ENCODE measurements at places on chromosomes 2 and 18.

DNA sequence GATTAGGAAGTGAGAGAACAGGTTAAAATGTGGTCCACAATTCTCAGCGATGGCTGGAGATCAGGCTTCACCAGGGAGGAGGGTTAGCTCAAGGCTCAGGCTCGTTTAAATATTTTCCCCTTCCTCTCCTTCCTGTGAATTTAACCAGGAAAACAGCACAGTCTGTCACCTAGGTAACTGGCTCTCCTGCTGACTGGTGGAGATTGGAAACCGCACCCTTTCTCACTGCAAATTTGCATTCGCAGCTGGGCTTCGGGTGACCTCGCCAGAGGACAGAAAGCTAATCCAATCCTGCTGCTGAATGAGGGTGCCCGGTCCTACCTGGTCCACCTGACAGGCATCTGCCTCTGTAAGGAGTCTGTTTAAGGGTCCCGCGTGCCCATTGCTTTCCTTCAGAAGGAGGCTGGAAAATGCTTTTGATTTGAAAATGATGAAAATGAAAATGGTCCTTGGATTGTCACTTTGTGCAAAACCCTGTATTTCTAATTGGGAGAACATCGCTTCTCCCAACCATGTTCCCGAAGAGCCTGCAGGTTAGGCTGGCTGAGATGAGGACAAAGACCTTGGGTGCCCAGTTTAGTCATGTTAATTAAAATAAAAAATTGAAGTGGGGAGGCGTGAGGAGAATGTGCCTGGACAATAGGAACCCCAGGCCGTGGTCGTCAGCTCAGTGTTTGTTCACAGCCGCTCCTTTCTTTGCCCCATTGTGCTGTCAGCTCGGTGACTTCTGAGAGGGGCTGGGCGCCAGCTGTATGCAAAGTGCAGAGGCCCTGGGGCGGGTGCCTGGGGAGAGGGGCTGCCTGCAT is 43.4 kb upstream of the MTCL1 start:
- DNase-seq: no peak

DNA sequence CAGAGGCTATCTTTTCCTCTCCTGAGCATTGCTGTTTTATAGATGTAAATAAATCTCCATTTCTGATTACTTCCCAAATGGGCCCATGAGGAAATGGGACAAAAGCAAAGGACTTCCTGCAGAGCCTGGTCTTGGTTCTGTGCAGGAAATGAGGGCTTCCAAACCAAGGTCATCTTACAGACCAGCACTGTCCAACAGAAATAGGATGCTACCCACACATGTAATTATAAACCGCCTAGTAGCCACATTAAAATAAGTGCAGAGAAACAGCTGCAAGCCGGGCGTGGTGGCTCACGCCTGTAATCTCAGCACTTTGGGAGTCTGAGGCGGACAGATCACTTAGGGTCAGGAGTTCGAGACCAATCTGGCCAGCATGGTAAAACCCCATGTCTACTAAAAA is 6.2 kb downstream of the TTL start:
- DNase-seq: no peak

DNA sequence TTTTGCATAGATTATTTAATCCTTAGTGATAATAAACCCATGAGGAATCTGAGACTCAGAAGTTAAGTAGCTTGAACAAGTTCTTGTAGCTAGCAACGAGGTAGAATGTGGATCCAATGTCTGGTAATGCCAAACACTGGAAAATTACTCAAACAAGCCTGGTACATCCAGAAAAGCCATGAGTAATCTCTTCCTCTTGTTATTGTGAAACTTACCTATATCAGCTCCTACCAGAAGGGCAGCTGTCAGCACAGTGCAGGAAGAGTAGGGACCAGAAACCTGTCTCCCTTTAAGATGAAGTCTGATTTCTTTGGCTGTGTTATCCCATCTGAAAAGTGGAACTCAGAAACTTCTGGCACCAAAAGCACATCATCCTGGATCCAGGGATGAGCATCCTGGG is 7.7 kb upstream of the SERPINB8 start:
- no peak for DNase-seq

GRCh38 chr2:157732596-157732995 is 103.9 kb upstream of the ACVR1C start:
- no peak for DNase-seq

DNA sequence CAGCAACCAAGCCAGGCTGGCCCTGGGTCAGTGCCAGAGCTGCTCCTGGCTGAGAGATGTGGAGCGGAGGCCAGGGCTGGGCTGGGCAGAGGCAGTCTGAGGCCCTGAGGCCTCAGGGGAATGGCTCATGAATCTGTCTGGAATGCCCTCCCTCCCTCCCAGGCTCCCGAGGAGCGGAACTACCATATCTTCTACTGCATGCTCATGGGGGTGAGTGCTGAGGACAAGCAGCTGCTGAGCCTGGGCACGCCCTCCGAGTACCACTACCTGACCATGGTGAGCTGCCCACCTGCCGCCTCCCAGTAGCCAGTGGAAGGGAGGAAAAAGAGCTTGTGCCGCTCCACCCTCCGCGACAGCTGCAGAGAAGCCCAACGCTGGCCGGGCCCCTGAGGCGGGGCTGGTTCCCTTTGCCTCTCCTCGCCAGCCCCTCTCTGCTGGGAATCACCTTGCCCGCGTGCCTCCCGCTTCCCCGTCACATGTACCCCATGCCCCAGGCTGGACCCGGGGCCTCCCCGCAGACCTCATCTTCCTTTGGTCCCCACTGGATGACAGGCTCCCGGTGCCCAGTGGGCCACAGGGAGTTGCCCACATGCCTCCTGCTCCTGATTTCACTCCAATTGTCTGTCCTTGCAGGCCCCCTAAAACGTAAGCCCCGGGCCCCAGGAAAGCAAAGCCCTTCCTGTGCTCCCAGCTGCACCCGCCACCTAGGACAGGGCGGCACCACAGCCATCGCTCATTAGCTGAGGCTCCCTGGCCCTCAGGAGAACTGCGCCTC is 41.1 kb downstream of the MYO7B start:
- no peak for DNase-seq

DNA sequence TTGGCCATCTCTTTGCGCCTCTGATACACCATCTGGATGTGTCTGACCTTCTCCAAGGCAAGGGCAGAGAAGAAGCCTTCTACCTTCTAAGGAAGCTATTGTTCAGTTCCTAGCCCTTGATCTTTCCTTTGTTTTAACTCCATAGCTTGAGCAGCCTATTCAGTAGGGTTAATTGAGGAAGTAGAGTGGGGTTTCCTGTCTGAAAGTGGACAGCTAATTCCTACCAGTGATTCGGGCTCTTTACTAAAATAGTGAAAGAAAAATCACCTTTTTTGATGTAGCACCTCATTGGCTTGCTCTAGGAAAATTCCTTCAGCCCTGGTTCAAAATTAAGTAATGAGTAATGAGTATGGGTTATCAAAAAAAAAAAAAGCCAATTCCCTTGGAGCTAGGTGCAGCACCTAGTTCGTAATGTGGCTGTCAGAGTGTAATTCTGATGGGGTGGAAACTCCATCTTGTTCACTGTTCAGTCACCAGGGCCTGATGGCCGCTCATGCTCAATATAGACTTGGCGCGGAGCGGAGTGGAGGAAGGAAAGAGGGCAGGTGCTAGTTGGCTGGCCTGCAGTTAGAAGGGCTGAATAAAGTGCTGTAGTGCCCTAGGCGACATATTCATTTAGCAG is 2.9 kb upstream of the MGAT5 start:
- no peak for DNase-seq

GRCh38 chr2:158931572-158931971 is 36.9 kb upstream of the TANC1 start:
- no peak for DNase-seq

DNA sequence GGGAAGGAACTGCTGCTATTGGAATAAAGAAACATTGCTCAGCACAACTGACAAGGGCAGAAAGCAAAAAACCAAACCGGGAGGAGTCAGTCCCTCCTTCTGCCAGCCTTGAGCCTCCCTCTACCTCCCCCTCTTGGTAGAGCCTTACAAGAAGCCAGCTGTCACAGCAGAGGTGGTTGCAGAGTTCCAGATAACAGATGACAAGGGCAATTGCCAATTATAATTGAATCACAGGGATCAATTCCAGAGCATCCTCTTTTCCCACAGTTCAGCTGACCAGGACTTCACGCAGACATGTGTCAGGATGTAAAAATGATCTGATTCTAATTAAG is 548.2 kb upstream of the LRRTM1 start:
- no peak for DNase-seq

- no peak for DNase-seq
Observed at GRCh38 chr2:19046986-19047780, 311.2 kb downstream of the OSR1 start.

- DNase-seq: no peak
Observed at GRCh38 chr2:23002234-23002633, 382.7 kb upstream of the KLHL29 start.

- no peak for DNase-seq
Observed at GRCh38 chr2:136028001-136028400, 42.6 kb upstream of the DARS1 start.

DNA sequence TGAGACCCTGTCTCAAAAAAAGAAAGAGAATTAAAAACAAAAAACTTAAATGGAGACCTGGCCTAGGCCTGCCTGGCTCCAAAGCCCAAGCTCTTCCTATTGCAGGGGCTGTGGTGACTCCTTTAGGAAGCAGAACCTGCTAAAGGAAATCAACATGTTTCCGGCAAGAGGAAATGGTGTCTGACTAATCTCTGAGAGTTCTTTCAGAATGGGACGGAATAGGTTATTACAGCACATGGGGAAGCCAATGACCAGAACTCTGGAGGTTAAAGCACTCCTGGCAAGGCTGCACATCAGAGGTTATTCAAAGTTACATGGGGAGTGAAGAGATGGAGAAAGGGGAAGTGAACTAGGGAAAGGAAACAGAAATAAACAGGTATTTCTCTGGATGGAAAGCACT is 21.4 kb downstream of the KIF3C start:
- no peak for DNase-seq

DNA sequence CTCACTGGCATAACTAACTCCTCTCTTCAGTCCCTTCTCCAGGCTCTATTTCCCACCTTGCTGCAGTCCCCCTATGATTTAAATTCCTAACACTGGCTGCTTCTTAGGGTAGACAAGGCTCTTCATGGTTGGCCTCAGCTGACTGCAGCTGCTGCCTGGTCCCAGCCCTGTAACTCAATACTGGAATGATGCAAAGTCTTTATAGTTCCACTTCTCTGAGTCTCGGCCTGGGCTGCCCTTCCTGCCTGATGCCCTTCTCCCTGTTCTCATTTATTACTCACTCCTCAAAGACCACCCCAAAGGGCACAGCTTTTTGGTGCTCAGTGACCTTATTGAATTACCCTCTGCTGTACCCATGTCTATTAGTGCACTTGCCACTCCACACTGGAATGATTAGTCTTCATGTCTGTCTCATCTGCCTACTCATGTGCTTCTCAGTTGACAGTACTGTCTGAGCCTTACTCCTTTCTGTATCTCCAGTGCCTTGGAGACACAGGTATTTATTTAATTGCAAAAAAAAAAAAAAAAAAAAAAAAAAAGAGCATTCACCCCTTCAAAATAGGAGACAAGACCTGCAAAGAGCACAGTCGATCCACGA is 199.4 kb upstream of the REV1 start:
- no peak for DNase-seq

DNA sequence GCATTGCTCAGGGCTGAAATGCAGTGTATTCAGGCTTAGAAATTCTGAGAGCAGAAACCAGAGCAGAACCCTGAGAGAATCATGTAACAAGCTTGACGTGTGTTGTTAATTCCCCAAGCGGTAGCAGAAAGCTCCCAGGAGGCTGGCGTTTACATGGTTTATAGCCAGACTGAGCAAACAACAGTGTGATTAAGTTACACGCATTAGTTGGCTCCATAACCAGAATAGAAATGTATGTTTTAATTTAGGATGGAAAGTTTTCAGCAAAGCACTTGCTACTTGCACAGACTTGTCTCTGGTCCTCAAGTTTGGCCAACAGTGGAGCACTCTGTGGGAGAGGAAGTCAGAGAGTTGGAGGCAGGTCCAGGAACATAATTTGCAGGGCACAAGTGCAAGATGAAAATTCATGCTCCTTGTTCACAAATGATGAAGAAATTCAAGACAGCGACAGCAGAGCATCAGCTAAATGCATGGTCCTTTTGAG is 69.3 kb downstream of the MAPK4 start:
- no peak for DNase-seq

- DNase-seq: no peak
Observed at GRCh38 chr18:12726774-12727550, 24.1 kb downstream of the PSMG2 start.

DNA sequence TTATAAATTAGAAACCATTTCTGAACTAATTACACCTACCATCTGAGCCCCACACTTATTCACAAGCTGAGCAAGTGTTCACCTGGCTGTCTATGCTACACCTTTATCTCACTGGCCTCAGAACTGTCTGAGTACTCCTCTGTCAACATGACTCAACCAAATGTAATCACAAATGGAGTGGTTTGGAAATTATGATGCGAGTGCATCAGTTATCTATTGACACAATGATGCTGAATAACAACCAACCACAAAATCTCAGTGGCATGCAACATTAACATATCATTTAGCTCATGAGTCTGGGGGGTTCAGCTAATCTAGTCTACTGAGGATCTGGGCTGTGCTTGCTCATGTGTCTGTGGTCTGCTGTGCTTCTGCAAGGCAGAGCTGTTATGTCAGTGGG is 184.2 kb upstream of the NXPH2 start:
- DNase-seq: no peak

DNA sequence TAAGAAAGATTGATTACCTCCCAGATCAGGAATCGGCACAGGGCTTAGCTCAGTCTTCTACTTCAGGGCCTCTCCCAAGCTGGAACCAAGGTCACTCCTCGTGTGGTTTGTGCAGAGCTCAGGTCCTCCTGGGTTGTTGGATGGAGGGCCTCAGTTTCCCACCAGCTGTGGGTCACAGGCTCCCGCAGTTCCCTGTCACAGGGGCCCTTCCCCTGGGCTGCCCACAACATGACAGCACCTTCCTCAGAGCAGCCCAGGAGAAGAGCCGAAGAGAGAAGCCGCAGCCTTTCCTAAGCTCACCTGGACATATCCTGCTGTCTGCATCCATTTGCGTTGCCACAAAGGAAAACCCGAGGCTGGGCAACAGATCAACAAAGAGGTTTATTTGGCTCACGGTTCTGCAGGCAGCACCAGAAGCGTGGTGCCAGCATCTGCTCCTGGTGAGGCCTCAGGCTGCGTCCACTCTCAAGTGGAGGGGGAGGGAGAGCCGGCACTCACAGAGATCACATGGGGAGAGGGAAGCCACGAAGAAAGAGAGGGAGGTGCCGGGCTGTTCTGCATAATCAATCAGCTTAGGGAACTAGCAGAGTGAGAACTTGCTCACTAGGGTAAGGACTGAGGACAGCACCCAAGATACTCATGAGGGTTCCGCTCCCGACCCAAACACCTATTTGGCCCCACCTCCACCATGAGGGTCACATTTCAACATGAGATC is 13.0 kb upstream of the ALLC start:
- DNase-seq: no peak

DNA sequence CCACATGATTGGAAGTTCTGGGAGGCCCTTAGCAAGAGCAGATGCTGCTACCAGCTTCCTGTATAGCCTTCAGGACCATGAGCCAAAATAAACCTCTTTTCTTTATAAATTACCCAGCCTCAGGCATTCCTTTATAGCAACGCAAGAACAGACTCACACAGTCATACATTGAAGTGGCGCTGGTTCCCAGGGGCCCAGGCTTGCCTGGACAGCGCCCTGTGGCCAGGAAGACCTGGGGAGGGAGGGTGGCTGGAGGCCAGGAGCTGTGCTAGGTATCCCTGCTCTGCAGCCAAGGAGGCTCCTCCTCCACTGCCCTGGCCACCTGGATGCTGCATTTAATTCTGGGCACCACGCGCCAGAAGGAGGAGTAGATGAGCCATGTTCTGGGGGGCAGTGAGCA is 98.1 kb downstream of the AGAP1 start:
- no peak for DNase-seq
